ENCODE measurements at places on chromosomes 1 and 21. TPM values are rescaled to one million over a fixed set of nuclear protein-coding genes. Genes with fewer than 3 reads are reported as not detected.

TPM3 gene
- 341 TPM for total RNA-seq

CD1E gene
- not detected for total RNA-seq

HYI gene
- total RNA-seq: 10.3 TPM

RXFP4 gene
- total RNA-seq: not detected

SLC6A17 gene
- not detected for total RNA-seq

LRRC38 gene
- total RNA-seq: not detected

PROK1 gene
- total RNA-seq: not detected
